ENCODE measurements at places on chromosomes 3 and 15. TPM values are rescaled to one million over a fixed set of nuclear protein-coding genes. Genes with fewer than 3 reads are reported as not detected.
A peak's percentile ranks its signal among the peaks of the same experiment; 100 is the strongest.

DNA sequence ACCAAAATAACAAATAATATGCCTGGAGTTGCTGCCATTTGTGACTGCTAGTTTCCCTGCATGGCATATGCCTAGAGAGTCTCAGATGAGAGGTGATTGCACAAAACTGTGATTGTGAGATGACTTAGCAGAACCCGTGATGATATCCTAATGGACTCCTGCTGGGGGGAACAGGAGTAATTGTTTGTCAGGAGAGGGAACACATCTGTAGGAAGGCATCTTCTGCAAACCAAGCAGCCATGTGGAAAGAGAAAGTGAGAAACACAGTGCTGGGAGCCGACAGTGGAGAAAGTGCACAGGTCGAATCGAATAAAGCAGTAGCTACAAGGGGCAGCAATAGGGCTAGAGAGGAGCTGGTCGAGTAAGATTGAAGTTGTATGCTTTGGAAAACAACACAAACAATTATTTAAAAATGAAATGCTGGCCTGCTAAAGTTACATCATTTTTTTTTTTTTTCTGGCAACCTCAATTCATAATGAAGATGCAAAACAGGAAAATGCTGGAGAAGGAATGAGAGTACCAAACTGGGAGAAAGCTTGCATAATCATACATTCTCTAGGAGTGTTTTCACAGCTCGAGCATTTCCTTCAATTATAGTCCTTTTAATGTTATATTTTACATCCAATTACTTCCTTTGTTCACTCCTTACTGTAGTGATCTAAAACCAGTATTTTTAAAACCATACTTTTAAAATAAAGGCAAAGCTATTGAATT lies 494.2 kb upstream of the AGTR1 start:
- peak; percentile 47 for DNase-seq

DNA sequence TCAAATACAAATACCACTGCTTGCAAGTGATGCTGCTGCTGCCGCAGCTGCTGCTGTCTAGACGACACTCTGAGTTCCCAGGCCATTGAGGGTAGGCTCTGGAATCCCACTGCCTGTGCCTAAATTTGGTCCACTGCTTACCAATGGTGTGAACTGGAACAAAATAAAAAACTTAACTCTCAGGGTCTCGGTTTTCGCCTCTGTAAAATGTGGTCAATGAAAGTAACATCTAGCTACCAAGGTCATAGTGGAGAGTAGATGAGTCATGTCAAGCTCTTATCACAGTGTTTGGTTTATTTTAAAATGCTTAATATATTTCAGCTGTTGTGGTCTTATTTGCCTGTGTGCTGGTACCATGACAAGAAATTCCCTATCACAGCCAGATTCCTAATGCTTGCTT lies 299.3 kb downstream of the CLSTN2 start:
- DNase-seq: no peak

DNA sequence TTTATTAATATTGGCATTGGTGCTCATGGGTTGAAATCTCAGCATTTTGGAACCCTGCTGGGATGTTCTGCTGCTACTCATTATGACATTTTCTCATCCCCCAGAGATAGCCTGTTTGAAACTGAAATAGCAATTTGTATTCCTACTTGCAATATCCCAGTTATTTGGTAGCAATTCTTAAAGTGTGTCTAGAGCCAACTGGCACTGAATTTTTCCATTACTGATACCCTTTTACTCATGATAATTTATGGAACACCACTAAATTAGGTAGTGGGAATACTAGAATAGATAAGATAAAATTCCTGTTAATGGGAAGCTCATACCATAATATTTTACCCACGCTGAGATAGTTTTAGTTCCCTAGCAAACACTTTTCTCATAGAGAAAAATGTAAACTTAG lies 309.3 kb downstream of the SV2B start:
- no peak for DNase-seq

Gene KIF15
- 3.8 TPM for total RNA-seq

DNA sequence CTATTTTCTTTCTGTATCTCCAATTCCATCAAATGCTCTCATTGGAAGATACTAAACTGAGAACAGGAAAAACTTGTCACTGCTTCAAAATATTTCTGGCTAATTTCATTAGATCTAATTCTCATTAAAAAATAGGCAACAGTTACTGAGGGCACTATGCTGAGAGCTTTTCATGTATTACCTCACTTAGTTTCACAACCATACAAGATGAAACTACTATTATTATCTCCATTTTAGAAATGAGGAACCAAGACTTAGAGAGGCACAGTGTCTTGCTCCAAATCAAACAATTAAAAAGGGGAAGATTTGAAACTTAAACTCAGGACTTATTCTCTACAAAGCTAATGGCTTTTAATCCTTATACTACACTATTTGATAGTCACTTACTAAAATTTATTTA lies 7.2 kb upstream of the OTOL1 start:
- DNase-seq: no peak

DNA sequence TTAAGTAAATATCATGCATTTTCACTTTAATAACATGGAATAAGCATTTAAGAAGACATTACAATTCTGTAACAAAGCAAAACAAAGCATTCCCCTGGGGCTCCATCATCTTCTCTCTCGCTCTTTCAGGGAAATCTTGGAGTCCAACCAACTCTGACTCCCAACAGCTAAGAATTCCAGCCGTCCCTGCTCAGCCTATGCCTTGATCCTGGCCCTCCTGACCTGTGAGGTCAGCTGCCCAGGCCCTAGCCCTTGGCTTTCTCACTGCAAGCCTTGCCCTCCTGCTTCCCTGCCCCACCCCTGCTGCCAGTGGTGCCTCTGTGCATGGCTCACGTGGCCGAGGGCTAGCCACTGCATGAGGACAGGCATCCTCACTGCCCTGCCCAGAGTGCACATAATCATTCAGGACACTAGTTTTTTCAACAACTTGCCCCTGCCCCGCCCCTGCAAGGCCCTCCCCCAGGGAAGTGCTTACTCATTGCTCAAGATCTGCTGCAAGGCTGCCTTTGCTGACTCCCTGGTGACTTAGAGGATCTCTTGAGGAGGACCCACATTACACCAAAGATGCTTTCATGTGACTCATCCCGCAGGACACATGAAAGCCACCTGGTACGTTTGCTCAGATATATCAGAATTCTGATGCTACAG lies 37.6 kb downstream of the MTMR10 start:
- peak; percentile 94 for DNase-seq

GRCh38 chr3:87370007-87370406 lies 93.6 kb upstream of the POU1F1 start:
- DNase-seq: peak; percentile 9

DNA sequence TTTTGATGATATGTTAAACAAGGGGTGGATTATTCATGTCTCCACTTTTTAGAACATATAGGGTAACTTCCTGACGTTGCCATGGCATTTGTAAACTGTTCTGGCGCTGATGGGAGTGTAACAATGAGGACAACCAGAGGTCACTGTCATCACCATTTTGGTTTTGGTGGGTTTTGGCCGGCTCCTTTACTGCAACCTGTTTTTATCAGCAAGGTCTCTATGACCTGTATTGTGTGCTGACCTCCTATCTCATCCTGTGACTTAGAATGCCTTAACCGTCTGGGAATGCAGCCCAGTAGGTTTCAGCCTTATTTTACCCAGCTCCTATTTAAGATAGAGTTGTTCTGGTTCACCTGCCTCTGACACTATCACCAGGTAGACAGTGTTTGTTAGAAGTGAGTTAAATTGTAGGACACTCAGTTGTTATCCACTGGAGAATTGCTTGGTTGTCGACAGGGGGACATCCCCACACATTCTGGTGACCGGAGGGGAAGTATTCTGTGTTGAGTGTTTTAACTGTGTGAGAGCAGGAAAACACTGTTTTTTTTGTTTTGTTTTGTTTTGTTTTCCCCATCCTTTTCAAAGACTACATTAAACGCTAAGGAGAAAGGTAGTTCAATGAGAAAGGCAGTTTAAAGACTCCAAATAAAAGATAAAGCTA lies 36.9 kb upstream of the SKIL start:
- peak; percentile 23 for DNase-seq

DNA sequence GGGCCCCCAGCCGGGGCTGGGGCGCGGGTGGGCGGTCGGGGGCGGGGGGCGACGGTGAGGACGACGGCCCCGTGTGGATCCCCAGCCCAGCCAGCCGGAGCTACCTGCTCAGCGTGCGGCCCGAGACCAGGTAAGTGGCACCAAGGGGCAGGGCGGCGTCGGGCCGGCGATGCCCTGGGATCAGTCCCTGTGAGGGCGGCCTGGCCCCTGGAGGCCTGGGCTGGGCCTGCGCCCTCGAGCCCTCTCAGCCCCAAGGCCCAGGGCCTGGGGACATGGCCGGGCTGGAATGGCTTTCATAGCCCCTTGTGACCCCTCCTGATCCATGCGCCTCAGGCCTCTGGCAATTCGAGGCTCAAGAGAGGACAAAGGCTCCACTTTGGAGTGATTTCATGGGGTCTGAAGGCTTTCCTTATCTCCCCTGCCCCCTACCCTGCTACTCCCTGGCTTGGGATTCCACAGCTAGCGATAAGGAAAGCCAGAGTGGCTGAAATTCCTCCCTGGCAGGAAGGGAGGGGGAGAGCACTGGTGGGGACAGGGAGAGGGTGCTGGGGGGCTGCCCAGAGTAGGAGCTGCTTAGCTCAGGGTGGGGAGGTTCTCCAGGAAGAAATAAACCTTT lies 418 bp downstream of the ALPK3 start:
- DNase-seq: no peak

Gene SLCO2A1
- total RNA-seq: under 0.01 TPM

Gene FANCD2
- 2.1 TPM for total RNA-seq

Gene ARL6IP5
- total RNA-seq: 132 TPM

Gene FRMD5
- total RNA-seq: 4.3 TPM

Gene PAQR5
- total RNA-seq: 9.8 TPM

DNA sequence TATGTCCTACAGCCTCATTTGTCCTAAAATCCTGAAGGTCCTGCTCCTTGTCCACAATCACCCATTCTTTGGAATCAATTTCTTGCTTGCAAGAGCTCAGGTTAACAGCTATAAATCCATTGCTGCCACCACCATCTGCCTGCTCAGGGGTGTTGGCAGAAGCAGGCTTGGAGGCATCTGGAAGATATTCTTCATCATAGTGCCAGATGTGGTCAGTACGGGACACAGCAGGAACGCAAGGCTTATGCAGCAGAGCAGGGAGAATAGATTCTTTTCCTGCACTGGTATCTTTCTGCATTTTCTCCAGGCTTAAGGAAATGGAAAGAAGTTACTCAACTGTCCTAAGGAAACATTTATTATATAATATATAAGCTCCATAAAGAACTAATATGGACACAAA lies 38.5 kb upstream of the CDAN1 start:
- no peak for DNase-seq

DNA sequence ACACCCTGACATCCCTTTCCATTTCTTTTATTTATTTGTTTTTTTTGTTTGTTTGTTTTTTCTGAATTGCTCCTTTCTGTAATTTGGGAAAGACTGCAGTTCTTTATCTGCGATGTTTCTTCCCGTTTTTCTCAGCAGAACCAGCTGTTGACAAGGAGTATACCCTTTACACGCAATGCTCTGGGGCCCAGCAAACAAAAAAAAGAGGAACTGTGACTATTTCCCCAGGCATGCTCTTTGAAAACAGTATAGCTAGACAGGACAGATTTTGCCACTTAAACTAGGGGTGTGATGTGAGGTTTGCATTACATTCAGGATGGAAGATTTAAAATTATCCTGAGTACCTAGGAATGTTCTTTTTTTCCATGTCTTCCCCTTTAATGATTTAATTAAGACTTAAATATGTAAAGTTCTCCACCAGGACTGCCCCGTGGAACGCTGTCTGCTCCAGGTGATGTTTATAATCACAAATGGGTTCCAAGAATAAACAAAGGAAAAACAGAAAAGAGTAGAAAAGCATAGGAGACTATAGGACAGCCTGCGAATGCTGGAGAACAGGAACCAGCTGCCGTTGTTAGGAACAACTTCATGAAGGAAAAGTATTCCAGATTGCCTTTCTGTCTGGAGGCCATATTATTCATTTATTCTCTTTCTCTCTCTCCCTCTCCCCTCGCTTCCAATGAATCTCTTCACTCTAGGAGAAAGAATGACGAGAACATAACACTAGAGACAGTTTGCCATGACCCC lies 43.3 kb downstream of the TGFBR2 start:
- DNase-seq: peak; percentile 44

DNA sequence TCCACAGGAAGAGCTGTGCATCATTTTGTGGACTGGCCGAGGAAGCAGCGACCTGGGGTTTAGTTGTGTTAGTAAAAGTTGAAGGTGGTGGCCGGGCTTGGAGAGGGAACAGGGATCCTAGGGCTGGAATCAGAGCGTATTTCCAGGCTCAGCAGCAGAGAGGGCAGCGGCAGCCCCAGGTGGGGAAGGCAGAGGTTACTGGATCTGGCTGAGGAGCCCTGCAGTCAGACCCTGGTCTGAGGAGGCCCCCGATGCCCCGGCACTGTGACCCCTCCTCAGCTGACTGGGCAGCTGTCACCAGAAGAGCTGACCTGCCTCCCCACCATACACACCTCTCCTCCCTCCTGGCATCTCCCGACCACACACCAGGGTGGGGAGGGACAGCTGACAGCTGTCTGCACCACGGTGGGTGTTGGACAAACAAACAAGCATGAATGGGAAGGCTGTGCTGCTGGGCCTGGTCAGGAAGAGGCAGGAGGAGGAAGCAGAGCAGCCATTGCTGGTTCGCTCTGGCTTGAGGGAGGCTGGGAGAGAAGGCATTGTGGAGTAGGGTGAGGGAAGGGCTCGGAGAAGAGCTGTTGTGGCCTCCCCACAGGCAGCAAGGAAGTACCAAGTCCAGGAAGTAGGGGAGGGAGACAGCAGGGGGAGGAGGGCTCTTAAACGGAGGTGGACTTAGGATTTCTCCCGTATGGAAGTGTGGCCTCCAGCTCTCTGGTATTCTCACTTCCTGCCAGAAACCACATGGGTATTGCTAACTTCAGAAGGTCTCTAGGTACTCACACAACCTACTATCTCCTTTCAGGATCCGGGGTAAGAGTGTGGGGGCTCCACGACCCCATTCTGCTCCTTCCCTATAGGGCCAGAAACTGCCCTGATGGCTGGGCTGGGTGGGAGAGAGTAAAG lies 49.5 kb upstream of the HACD2 start:
- peak; percentile 47 for DNase-seq

DNA sequence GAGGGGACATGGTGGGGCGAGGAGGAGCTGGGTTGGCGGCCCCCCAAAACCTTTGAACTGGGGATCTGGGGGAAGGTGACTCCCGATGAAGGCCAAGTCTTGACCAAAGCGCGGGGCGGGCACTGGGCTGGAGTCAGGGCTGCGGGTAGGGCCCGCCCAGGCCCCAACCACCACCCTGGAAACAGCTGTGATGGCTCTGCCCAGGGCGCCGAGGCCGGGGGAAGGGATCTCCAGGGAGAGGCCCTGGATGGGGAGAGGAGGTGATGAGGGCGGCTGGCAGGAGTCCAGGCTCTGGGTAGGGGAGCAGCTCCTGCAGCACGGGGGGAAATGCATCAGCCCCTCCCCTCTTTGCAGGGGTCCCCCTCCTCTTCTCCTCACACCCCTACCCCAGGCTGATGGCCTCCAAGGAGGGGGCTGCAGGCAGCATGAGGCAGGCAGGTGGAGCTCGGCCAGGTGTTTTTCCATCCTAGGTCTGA lies 5.9 kb upstream of the C15orf39 start:
- no peak for DNase-seq

Gene ACAD9
- 41.6 TPM for total RNA-seq

DNA sequence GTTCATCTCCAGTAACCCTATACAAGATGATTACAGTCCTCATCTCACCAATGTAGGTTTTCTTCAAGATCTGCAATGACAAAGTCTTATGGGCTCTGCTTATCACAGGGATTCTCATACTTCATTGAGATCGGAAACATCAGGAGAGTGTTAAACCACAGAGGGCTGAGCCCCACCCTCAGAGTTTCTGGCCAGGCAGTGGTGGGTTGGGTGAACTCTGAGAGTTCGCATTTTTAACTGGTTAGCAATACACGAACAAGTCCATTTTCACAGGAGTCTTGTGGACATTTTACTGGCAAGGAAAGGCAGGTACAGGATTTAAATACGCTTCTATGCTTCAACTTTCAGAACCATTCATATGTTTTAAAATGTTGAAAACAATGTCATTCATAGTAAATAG lies 366.7 kb upstream of the ROBO2 start:
- DNase-seq: no peak

Data from fibroblast of lung (primary cell).